ENCODE measurements at places on chromosomes 11 and 22. TPM values are rescaled to one million over a fixed set of nuclear protein-coding genes. Genes with fewer than 3 reads are reported as not detected.

Gene TEAD1
- total RNA-seq, result 131 TPM

DNA sequence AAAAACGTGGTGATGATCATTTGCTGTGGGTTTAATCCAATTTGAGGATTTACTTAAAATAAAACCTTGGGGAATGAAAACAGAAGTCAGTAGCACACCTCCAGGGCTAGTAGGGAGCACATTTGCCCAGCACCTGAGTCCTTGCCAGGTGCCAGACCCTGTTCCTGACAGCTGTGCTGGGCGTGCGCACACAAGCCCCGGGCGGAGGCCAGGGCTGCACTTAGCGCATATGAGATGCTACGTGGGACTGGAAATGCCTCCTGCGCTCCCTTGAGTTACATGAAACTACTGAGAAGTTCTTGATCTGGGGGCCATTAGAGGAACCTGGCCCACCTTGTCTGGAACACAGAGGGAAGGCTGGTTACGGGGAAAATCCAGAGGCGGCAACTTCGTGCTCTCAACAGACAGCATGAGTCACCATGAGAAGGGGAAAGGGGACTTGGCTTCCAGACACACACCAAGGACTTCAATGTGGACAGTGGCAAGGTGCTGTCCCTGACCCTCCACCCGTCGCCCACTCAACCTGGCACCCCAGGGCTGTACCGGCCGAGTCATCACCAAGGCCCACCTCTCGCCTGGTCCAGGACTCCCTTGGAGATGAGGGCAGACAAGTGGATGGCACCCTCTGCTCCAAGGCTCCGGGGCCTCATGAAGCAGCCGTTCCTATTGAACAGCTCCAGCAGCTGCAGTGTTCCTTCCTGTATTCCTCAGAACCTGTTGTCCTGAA, 1468.6 kb downstream of the BRD1 start:
- no peak for DNase-seq

DNA sequence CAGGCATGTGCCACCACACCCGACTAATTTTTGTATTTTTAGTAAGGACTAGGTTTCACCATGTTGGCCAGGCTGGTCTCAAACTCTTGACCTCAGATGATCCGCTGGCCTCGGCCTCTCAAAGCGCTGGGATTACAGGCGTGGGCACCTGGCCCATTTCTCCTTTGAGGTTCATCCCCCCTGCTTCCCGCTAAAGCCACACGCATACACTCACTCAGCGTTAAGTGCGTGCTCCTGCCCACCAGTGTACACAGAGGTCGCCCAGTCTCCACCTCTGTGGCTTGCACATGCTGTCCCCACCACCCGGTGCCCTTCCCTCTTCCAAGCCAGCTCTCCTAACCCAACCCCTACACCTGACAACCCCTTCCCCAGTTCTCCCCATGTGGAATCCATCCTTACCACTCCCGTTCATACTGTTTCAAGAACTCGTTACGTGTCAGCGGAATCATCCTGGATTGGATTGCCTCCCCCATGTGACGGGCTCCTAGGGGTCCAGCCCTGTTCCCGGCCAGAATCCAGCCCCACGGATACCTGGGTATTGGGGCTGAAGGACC, 15.7 kb upstream of the CYTH4 start:
- DNase-seq, result no peak

- DNase-seq, result no peak
Observed at GRCh38 chr11:60854140-60854846, 1.5 kb downstream of the PTGDR2 start.

GRCh38 chr11:44366741-44367140, 56.8 kb upstream of the ALX4 start:
- no peak for DNase-seq

GRCh38 chr11:75563978-75564552, 2.0 kb downstream of the SERPINH1 start:
- peak; percentile 89 for DNase-seq

Gene TKFC
- 11.7 TPM for total RNA-seq

Gene NAALAD2
- total RNA-seq, result 8.5 TPM

Gene SORL1
- total RNA-seq, result 20.8 TPM

DNA sequence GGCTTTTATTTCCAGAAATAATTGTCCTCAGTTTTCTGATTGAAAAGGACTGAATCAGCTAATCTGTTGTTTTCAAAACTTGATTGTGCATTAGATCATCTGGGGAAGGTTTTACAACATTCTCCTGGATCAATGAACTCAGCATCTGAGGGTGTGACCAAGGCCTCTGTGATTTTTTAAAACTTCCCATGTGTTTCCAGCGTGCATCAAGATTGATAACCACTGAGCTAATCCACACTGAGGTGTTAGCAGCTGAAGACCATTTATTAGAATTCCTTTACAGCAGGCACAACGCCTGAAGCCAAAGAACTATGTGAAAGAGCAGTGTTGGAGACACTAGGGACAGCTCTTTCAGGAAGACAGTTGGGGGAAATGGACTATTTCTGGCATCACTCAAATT, 10.2 kb downstream of the VSTM5 start:
- DNase-seq, result no peak

DNA sequence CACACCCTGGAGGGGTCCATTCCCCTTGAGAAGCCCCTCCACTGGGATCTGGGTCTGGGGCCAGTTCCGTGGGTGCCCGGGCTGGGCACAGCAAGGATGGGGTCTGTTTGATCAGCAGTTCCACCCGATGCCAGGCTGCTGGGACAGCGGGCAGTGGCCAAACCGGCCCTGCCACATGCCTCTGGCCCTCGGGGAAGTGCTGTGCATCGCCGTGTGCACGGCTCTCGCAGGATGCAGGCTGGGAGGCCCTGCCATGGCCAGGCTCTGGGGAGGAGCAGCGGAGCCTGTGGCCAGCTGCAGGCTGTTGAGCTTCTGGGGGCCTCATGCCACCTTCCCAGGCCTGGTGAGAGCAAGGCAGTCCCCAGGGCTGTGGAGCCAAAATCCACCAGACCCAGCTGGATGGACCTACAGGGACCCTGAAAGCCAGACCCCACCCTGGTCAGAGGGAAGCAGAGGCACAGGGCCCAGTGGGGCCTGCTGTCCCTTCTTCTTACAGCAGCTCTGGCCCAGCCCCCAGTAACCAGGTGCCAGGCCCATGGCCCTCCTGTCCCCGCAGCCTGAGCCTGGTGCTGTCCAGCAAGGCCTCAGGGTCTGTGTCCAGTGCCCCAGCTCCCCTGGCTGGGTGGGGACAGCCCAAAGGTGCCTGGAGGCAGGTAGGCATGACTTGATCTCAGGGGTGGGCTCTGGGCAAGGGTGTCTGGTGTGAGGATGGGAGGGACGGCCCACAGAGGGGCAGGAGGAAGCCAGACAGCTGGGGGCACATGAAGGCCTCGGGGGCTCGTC, 57.3 kb downstream of the WNT7B start:
- no peak for DNase-seq

- peak; percentile 68 for DNase-seq
Observed at GRCh38 chr11:111422494-111423249, 43.6 kb upstream of the POU2AF1 start.

- no peak for DNase-seq
Observed at GRCh38 chr22:48957311-48957986, 870.2 kb downstream of the BRD1 start.

Gene LRRC56
- total RNA-seq, result 2.1 TPM

Gene SPON1
- 24.4 TPM for total RNA-seq

GRCh38 chr22:24001314-24001713, 3.9 kb downstream of the GSTT4 start:
- DNase-seq, result no peak

Gene OR10A2
- not detected for total RNA-seq

DNA sequence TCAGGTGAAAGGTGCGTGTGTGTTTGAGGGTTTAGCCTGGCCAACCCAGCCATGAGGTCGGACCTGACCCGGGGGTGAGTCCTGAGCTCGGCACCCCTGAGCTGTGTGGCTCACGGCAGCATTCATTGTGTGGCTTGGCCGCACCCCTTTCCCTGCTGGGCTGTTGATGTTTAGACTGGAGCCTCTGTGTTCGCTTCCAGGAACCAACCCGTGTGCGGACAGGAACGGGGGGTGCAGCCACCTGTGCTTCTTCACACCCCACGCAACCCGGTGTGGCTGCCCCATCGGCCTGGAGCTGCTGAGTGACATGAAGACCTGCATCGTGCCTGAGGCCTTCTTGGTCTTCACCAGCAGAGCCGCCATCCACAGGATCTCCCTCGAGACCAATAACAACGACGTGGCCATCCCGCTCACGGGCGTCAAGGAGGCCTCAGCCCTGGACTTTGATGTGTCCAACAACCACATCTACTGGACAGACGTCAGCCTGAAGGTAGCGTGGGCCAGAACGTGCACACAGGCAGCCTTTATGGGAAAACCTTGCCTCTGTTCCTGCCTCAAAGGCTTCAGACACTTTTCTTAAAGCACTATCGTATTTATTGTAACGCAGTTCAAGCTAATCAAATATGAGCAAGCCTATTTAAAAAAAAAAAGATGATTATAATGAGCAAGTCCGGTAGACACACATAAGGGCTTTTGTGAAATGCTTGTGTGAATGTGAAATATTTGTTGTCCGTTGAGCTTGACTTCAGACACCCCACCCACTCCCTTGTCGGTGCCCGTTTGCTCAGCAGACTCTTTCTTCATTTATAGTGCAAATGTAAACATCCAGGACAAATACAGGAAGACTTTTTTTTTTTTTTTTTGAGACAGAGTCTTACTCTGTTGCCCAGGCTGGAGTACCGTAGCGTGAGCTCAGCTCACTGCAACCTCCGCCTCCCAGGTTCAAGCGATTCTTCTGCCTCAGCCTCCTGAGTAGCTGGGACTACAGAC, 53.9 kb upstream of the PPP6R3 start:
- no peak for DNase-seq

Gene PRR33
- total RNA-seq, result 4.8 TPM

- no peak for DNase-seq
Observed at GRCh38 chr11:58926695-58927094, 12.6 kb upstream of the GLYATL1 start.
